ENCODE measurements at places on chromosomes 6 and 20.

GRCh38 chr6:120410586-120410985 lies 923.7 kb downstream of the TBC1D32 start:
- DNase-seq = no peak

DNA sequence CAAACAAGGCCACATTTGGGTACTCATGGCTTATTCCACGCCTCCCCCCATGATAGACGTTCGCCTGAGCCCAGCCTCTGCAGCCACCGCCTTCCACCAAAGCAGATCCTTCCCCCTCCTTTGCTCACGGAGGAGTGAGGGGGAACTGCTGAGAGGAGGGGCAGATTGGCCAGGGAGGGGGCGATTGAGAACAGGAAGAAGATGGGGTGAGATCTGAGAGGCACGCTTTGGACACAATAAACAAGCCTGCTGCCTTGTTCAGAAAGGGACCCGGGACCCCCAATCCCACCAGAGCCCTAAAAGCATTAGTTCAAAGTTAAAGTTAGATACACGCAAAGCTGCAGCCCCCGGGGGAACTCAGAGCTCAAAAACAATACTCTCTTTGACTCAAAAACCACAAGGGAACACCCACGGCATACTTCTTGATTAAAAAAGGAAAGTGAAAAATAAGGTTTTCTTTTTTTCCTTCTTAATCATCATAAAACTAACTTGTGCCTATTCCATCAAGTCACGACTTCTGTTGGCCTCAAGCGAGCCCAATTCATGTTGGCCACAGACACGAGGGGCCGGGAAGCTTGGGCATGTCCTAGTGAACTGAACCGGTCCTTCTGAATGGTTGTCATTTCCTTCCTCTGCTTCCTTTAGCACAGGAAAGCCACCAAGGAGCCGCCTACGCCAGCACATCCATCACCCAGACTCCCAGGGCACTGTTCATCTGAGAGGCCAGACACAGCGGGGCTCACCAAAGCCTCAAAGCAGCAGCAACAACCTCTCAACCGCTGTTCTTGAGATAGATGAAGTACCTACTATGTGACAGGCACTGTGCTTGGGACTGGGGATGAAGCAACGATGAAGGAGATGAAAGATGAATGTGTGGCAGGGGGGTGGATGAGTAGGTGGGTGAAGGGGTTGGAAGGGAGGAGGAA lies 44.7 kb downstream of the NFATC2 start:
- DNase-seq = peak; percentile 26

- no peak for DNase-seq
Observed at GRCh38 chr6:139064981-139065665, 36.6 kb downstream of the ABRACL start.

DNA sequence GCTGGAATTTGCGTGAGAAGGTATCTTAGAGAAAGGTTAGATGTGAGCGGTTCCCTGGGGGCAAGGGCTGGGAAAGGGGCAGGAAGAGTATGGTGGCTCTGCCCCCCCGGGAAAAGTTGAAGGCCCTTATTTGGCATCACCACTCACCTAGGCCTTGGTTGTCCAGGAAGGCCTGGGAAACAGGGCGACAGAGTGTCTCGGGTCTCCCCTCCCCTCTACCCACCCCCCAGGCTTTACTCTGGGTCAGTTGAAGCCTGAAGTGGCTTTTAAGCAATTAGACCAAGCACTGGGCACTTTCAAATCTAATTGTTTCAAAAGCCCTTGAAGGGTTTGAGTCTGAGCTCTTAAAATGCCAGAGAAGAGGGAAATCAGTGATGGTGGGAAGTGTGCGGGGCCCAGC lies 30.2 kb upstream of the FOXP4 start:
- no peak for DNase-seq

- no peak for DNase-seq
Observed at GRCh38 chr20:17919149-17919548, 49.4 kb downstream of the SNX5 start.

- DNase-seq = peak; percentile 28
Observed at GRCh38 chr6:144055121-144055931, 40.0 kb downstream of the SF3B5 start.

GRCh38 chr20:1427457-1428054 lies 34.7 kb upstream of the FKBP1A start:
- no peak for DNase-seq

DNA sequence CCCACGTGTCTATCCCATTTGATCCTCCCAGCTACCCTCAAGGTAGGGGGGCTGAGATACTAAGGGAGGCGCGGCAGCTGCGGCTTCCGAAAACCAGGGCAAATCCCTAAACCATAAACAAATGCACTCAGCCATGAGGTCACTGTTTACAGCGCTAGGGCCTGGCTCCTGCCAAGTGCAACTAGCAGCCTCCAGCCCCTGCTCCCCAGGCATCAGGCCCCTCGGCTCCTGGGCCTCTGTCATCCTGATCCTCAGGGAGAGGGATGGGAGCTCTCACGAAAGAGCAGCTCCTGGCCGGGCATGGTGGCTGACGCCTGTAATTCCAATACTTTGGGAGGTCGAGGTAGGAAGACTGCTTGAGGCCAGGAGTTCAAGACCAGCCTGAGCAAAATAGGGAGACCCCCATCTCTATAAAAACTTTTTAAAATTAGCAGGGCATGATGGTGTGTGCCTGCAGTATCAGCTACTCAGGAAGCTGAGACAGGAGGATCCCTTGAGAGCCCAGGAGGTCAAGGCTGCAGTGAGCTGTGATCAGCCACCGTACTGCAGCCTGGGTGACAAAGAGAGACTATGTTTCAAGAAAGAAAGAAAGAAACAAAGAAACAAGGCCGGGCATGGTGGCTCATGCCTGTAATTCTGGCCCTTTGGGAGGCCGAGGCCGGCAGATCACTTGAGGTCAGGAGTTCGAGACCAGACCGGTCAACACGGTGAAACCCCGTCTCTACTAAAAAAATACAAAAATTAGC lies 42.5 kb upstream of the TLDC2 start:
- DNase-seq = no peak

DNA sequence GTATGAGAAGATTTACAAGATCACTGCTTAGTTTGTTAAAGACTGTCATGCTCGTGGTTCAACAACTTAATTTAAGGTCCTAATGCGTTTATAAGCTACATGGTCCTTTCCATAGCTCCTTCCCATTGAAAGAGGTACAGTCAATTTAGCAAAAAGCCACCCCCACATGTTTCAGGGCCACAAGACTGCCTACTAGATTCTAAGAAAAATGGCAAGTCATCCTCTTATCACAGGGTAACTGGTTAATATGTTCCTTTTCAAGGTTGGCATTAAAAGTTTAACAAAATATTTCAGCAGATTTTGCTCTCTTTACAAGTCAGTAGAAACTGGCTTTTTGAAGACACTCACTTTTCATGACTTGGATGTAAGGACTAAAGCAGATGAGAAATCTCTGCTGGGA lies 15.7 kb downstream of the GSTA3 start:
- DNase-seq = no peak
